H4 (cell line): ENCODE measurements at places on chromosomes 4 and X. TPM values are rescaled to one million over a fixed set of nuclear protein-coding genes. Genes with fewer than 3 reads are reported as not detected.

SLC4A4 gene
- 3.4 and 4.8 TPM in 2 replicates for total RNA-seq

DNA sequence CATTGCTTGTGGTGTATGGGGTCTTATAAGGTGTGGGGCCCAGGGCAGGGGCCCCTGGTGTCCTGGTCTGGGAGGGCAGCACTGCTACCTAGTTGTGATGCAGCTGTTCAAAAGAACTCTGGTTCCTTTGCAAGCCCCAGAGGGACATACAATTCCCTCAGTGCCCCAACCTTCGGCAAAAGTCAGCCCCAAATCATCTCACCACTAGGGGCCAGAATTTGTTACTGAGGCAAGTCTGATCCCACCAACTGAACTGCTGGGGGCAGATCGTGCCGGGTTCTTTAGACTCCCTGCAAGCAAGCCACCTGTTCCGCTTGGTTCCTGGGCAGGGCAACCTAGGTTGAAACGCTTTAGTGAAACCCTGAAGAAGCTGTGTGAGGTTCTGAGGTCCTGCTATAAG is 180.1 kb upstream of the S100G start:
- no peak for DNase-seq

DNA sequence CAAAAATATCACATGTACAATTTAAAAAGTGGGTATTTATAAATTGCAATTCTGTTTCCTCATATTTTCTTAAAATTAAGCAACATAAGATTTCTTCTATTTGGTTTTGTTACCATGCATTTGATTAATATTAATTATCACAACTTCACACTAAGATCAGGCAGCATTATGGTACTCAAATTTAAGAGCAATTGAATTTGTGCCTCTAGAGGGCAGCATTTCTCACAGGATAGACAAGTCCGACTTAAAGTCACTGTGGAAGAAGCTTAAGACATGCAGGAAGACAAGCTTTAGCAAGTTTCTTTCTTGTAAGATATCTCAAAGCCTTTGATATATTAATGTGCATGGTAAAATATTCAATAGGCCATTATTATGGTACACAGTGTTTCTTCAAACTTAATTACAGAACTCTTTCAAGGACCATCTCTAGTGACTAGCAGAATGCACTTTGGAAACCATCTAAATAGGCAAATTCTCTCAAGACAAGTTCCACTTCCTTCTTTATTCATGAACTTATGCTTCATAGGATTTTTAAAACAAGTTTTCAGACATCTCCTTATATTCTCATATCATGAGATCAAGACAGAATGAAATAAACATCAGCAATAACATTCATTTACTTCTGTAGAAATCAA is 35.0 kb downstream of the FBXW7 start:
- peak; percentile 77 for DNase-seq

GRCh38 chr4:159787901-159788300 is 685.0 kb downstream of the RAPGEF2 start:
- DNase-seq = peak; percentile 80

- peak; percentile 27 for DNase-seq
These were observed 733.7 kb upstream of the PABPC4L start for GRCh38 chr4:134935320-134935719.

ERAS gene
- not detected in 2 replicates for total RNA-seq

DNA sequence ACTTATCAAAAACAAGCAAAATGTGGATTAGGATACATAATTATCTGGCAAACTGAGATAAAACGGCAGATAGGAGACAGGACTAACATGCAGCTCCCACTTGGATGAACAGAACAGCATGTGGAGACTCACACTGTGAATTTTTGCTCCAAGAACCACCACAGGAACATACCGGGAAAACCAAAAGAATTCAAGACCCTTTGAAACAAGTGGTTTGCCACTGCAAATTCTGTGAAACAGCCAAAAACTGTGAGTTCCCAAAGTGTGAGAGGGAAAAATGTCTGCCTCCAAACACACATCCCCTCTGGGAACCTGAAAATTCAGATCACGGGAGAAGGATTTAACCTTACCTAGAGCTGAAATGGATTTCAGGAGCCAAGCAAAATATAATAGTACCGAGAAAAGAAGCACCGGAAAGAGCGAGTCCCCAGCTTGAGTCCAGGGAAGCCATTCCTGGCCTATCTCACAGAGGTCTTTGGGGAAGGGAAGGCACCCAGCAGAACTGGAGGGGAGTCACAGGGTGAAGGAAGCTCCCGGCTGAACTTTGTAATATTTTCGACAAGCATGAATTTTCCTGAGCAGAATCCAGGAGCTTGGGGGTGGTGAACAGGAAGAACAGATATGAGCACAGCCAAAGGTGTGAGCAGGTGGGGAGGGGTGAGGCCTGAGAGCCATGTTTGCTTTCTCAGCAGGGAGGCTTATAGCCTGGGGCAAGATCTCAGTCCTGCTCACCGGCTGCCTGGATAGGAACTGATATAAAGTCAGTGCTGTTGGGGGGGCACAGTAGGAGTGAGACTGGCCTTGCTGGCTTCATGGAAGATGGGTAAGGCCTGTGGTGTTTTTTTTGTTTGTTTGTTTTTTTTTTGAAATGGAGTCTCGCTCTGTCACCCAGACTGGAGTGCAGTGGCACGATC is 23.9 kb downstream of the MANBA start:
- DNase-seq = no peak

- peak; percentile 30 for DNase-seq
These were observed 50.0 kb downstream of the TMA16 start for GRCh38 chr4:163544407-163545038.

HSD17B13 gene
- 4.5 and 7.0 TPM in 2 replicates for total RNA-seq

DNA sequence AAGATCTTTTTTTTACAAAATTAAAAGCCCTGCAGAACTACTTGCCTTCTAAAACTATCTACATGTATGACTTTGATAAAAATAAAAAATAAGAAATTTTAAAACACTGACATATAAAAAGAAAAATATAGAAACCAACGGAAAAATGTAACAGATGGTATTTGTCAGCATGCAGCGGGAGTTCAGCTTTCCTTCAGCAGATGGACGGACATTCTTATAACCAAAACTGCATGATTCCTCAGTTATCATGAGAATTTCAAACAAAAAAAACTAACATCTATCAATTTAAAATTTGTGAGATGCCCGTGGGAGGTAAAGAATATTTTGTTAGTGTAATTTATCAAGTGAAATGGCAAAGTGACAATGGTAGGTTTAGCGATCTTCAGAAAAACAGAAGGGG is 23.2 kb downstream of the RWDD4 start:
- DNase-seq = no peak

GRCh38 chr4:4854649-4855295 is 4.7 kb upstream of the MSX1 start:
- DNase-seq = no peak

DNA sequence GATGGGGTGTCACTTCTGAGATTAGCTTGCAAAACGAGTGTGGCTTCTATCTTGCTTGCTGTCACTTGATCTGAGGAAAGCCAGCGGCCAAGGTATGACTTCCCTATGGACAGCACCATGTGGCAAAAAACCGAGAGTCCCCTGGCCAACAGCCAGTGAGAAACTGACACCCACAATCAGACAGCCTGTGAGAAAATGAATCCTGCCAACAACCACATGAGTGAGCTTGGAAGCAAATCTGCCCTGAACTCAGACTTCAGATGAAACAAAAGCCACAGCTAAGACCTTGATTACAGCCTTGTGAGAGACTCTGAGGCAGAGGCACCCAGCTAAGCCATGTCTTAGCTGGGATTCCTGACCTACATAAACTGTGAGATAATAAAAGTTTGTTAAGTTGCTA is 45.5 kb downstream of the PPP1R2C start:
- DNase-seq = peak; percentile 60

ADRA2C gene
- 1.7 TPM in 2 replicates for total RNA-seq

- no peak for DNase-seq
These were observed 6.7 kb downstream of the ZNF81 start for GRCh38 chrX:47843363-47843762.

DNA sequence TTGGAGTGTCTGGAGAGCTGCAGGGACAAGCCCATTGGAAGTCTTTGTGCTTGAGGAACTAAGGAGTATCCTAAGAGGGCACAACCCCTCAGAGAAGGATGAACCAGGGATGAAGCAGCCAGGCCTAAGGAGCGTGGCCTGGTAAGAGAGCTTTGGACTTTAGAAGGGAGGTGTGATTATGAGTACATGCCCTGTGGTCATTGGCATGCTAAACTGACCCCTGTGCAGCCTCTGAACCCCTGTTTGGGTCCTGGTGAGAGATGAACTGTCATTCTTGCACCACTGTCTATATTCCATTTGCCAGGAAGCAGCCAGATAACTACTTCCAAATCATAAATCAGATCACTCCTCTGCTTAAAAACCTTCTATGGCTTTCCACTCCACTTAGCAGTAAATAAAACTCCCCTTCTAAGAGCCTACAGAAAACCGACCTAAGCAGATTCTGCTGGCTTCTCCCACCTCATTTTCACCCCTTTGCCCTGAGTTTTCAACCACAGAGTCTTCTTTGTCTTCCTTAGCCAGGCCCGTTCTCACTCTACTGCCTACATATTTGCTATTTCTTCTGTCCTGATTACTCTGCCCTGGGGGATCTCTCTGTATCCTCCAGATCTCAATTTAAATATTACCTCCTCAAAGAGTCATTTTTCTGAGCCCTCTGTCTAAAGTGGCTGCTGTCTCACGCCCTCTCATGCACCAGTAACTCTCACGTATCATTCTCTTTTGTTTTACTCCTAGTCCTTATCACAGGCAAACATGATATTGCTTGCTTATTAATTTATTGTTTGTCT is 56.7 kb downstream of the MID1IP1 start:
- DNase-seq = no peak
